Activated T-cell treated with anti-CD3 and anti-CD28 coated beads, Interleukin-2, amount 50 U/mL, for 24 hours (primary cell): ENCODE measurements at places on chromosomes 11 and 22.

DNA sequence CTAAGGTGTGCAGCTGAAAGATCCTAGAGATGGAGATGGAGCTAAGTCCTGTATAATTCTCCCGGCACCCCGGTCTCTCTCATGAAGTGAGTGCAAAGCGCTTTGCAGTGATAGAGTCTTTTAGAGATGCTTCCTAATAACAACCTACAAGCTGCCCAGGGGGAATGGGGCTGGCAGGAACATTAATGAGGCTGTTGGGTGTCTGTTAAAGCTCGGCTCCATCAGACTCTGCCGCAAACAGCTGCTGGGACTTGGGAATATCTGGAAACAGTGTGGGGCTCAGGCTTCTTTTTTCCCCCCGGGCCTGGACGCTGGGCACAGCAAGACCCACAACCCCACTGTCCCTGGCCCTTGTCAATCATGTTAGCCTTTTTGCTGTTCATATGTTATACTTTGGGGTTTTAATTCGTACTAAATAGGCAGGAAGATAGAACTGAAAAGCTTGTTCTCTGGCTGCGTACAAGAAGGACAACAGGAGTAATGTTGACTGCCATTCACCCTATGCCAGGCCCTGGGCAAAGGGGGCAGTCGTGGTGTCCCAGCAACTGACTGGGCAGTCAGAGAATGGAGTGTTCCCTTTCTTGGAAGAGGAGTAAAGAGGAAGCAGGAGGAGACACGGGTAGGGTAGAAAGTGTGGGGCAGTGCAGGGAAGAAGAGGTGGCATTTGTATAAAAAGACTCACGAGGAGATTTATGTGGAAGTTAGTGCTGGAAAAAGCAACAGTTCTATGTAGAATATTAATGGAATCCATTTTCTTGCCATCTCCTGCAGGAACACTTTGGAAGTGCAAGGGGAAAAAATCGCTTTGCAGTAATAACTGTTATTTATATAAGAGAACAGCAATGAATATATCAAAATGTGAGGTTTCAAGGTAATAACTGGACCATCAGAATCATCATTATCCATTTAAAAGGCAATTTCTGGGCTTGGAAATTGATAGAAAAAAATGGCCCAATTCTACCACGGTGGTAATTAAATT is 232.8 kb downstream of the GRIK4 start:
- no peak for DNase-seq

DNA sequence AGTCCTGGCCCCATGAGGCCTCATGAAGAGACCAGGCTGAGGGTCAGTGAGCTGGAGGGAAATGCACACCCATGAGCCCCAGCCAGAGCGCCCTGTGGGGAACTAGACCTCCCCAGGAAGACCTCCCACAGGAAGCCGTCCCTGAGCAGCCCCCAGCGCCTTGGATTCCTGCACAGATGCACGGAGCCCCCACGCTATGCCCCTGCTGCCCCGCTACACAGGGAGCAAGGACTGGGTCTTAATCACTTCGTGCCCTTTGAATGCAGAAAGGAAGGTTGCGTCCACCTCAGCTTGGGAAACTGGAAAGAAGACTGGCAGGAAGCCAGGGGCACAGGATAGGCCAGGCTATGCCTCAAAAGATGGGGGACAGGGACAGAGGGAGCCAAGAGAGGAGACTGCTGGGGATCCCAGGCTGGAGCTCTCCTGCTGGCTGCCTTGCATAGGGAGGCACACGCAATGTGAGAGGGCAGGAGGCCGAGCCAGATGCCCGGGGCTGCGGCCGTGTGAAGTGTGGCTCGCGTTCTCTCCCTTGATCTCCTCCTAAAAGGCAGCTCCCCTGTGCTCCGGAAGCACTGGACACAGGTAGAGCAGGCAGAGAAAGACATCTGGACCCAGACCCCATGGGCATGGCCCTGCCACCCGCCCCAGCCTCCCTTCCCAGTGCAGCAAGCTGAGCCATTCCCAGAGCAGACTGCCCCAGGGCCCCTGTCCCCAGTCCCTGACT is 32.8 kb downstream of the MACROD1 start:
- no peak for DNase-seq

DNA sequence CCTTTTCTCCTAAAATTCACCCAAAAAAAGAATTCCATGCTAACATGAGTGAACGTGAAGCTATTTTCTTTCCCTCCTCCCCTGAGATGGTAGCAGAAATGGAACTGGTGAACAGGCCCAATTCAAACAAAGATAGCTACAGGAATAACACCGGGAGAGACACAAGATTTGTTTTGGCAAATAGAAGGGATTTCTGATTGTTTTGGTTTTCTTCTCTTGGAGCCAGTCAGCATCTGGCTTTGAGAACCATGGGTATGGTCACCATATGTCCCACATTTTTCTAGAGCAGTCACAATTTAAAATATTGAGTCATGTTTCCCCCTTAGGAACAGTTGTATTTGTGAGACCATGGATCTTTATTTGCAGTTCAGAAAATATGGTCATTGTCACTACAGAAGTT is 214.1 kb downstream of the FAM76B start:
- DNase-seq: no peak

DNA sequence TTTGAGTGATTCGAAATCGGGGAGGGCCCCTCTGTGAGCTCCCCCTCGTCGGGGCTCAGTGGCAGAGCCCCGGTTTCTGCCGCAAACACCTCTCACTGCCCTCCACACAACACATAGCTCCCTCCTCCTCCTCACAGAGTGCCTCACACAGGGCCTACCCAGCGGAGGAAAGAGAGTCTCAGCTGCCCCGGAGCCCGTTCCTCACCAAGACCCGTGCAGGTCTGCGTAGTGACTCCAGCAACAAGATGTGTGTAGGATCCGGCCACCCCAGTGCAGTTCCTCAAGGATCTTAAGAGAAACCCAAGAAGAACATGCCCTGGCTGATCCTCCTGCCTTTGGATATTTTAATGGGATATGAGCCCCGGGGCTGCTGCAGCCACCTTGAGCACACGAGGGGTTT is 238.4 kb downstream of the BRD1 start:
- DNase-seq: no peak

DNA sequence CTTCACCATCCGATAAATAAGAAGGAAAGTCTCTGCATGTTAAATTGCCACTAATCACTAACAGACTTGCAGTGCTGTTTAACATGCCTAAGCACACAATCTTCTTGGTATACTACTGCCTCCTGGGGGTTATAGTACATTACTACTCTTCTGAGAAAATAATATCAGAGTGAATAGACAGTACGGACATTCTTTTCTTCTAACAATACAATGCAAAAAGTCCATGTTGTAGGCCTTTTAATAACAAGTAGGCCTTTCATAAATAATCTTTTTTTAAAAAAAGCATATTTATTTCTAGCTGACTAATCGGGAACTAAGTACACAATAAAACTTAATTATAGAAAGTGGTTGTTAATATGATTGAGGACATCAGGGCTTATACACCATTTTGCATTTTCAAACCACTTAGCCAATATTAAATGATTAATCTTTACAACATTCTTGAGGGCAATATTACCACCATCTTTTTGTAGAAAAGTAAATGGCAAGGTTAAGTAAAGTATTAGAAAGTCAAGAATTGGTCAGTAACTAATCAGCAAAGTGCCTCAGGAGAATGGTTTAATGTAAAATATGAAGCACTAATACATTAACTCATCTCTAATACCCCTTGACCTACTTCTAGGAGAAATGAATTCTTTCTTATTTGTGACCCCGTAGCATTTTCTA is 84.7 kb downstream of the TTC28 start:
- DNase-seq: no peak

GRCh38 chr11:58813693-58814092 is 30.8 kb downstream of the GLYATL2 start:
- no peak for DNase-seq

DNA sequence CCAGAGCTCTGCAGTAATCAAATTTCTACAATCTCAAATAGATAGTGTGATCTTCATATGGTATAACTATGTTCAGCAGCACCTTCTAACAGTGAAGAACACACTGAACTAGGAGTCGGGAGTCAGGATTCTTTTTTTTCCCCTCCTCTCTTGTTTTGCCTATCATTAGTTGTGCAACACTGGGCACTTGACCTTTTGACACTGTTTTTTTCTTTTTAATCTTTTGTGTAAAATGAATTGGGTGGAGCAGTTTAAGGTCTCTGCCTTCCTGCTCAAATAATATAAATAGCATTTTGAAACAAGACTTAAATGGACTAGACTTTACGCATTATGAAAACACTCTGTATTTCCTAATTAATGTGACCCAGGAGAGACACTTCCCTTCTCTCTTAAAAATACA is 39.7 kb downstream of the CTSC start:
- no peak for DNase-seq

DNA sequence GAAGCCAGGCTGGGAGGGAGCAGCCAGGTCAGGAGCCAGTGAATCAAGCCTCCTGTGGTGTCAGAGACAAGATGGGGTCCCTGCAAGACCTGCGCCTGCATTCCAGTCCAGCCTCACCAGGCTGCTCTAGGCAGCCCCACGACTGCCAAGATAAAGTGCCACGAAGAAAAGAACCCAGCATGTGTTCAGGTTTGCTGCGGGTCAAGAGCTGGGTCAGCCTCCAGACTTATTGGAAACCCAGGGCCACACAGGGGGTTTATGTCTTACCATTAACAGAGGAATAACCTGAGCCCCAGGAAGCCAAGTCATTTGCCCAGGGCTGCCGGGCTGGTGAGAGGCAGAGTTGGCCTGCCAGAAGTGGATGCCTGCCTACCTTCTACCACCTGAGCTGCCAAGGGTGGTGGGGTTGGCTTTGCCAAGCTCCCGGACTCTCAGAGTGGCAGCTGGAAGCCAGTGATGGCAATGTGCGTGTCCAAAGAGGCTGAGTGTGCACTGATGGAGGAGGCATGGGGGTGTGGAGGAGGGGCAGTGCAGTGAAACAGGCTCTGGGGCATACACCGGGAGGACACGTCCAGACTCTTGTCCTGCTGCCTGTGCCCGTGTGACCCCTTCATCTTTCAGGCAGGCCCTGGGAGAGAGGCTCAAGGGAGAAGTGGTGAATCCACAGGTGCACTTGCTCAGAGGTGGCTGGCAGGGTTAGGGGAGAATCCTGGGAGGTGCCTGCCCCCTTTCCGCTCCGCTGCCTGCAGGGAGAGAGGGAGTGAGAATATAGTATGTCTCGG is 1.7 kb downstream of the RASD2 start:
- DNase-seq: no peak

GRCh38 chr11:133403900-133404299 is 128.4 kb downstream of the OPCML start:
- DNase-seq: no peak
